Heart left ventricle (tissue), 16 donors: ENCODE measurements at places on chromosomes 6 and 20. TPM values are rescaled to one million over a fixed set of nuclear protein-coding genes. Genes with fewer than 3 reads are reported as not detected.

- H3K27me3 ChIP-seq: no peaks in the 10 kb centered on the region
- H3K4me3 ChIP-seq: no peak overlapping the region
- no peak overlapping the region for H3K27ac ChIP-seq
- no peaks in the 10 kb centered on the region for H3K36me3 ChIP-seq
These were observed 94.8 kb downstream of the IPCEF1 start for GRCh38 chr6:154261688-154262397.

MUC22 gene
- 0.44 TPM for total RNA-seq

GRCh38 chr6:134853111-134854055 is 96.5 kb downstream of the ALDH8A1 start:
- H3K36me3 ChIP-seq: no peaks in the 10 kb centered on the region
- no peak overlapping the region for H3K4me3 ChIP-seq
- DNase-seq: no peak
- H3K4me1 ChIP-seq: peaks cover 9% of the 10 kb centered on the region
- H3K27ac ChIP-seq: no peak overlapping the region

DNA sequence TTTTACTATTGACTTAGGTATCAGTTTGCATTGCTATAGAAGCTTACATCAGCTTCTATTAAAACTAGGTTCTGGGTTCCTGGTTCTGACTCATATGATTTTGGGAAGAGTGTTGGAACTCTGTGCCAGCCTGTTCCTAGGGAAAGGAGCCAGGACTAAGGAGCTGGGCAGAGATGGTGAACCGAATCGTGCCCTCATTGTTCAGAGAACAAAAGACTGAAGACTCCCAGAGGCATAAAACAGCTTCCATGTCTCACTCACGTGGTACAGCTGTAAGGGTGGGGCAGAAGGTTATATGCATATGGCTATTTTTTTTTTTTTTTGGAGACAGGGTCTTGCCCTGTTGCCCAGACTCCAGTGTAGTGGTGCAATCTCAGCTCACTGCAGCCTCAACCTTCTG is 89.1 kb upstream of the THBS2 start:
- DNase-seq: no peak
- H3K4me3 ChIP-seq: no peak overlapping the region
- H3K4me1 ChIP-seq: no peaks in the 10 kb centered on the region
- no peak overlapping the region for H3K27ac ChIP-seq
- no peaks in the 10 kb centered on the region for H3K27me3 ChIP-seq
- H3K36me3 ChIP-seq: no peaks in the 10 kb centered on the region

DEF6 gene
- 1.3 TPM for total RNA-seq

MOCS3 gene
- total RNA-seq: 3.2 TPM

DNA sequence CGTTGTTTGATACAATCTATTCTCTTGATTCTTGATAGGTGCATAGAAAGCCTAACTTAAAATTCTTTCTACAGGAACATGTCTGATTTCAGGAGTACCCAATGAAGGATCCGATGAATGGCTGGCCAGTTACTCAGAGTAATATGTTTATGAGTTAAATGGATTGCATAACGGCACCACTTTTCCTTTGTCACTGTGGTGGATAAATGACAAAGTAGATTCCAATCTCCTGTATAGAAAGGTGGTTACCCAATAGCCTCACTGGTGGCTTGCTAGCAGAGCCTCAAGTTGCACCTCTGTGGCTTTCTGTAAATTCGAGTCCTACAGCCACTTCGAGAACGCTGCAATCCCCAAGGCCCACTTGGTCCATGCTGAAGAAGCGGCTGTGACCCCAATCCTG is 28.4 kb downstream of the LHFPL5 start:
- H3K36me3 ChIP-seq: peaks cover 48% of the 10 kb centered on the region
- DNase-seq: no peak
- no peaks in the 10 kb centered on the region for H3K4me1 ChIP-seq
- H3K27ac ChIP-seq: no peak overlapping the region

DNA sequence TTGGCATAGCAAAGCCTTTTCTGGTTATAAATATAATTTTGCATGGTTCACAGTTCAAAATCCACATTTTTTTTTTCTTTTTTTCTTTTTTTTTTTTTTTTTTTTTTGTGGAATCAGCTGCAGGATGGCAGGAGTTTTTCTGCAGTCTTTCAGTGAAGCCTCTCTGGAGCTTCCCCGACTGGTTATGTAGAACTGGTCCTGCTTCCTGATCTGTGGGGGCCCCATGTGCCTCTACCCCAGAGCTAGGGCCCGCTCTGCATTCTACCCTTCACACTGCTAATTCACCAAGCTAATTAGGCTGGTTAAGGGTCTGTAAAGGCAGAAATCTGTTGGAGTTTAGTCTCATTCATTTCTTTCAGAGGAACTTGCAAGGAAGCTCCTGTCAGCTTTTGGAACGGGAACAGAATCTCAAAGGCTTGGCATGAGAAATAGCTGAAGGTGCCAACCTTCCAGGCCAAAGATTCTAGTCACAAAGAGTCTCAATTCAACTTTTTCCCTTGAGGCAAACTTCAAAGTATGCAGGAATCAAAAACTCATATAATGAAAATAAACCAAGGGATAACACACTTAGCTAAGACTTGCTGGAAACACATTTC is 45.5 kb downstream of the HMGN3 start:
- H3K4me3 ChIP-seq: no peak overlapping the region
- no peaks in the 10 kb centered on the region for H3K27me3 ChIP-seq
- H3K36me3 ChIP-seq: no peaks in the 10 kb centered on the region
- no peak for DNase-seq
- H3K4me1 ChIP-seq: no peaks in the 10 kb centered on the region

NMBR gene
- not detected for total RNA-seq

GRCh38 chr6:148595550-148595949 is 151.3 kb upstream of the UST start:
- no peak for DNase-seq
- H3K4me3 ChIP-seq: no peak overlapping the region
- no peaks in the 10 kb centered on the region for H3K27me3 ChIP-seq
- H3K27ac ChIP-seq: no peak overlapping the region

DNA sequence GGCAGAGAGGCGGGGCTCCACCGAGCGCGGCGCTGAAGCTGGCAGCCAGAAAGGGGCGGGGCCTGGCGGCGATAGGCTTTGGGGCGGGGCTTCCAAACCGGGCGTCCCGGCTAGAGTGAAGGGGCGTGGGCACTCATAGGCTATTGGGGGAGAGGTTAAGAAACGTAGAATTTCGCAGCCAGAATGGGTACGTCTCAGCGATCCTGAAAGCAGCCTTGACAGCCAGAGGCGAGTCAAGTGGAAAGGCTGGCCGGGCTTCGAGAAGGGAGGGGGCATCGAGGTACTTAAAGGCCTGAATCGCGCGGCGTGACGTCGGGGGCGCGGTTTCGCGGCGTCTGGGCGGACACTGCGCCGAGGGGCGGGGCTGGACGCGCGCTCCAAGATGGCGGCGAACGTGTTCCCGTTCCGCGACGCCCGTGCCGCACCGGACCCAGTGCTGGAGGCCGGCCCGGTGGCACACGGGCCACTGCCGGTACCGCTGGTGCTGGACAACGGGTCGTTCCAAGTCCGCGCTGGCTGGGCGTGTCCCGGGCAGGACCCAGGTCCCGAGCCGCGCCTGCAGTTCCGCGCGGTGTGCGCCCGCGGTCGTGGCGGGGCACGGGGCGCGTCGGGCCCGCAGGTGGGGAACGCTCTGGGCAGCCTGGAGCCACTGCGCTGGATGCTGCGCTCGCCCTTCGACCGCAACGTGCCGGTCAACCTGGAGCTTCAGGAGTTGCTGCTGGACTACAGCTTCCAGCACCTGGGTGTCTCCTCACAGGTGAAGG is at the start of gene ACTR5:
ACTR5 (plus strand) TSS at position 364 of the 764 bp plus-strand sequence; CDS start at position 383, 19 bp downstream.
- peaks cover 5% of the 10 kb centered on the region for H3K27me3 ChIP-seq
- peak within 1 kb of the TSS; percentile 77 for H3K4me3 ChIP-seq
- DNase-seq: peak; percentile 98
- H3K36me3 ChIP-seq: no peaks in the 10 kb centered on the region
- H3K27ac ChIP-seq: peak within 1 kb of the TSS; percentile 91
- H3K4me1 ChIP-seq: peaks cover 17% of the 10 kb centered on the region

DNA sequence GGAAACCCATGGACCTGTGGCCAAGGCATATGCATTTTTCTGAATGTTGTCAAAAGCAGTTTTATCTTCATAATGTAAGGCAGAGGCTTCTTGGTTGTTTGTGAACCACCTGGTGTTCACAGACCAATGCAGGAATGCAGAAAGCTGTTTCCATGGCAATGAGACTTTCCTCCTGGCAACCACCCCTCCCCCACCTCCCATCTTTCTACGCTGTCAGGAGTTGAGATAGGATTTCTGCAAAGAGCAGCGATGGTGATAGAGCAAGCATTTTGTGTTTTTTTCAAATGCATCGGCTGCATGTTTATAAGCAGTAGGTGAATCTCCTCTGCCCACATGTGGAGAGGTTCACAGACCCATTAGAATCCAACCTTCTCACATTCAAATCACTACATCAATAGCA is 114.1 kb upstream of the SMLR1 start:
- H3K27ac ChIP-seq: no peak overlapping the region
- no peak for DNase-seq
- no peaks in the 10 kb centered on the region for H3K4me1 ChIP-seq
- no peaks in the 10 kb centered on the region for H3K36me3 ChIP-seq
- no peaks in the 10 kb centered on the region for H3K27me3 ChIP-seq

GRCh38 chr20:17024513-17025119 is 202.2 kb upstream of the PCSK2 start:
- no peak overlapping the region for H3K27ac ChIP-seq
- no peaks in the 10 kb centered on the region for H3K4me1 ChIP-seq

DNA sequence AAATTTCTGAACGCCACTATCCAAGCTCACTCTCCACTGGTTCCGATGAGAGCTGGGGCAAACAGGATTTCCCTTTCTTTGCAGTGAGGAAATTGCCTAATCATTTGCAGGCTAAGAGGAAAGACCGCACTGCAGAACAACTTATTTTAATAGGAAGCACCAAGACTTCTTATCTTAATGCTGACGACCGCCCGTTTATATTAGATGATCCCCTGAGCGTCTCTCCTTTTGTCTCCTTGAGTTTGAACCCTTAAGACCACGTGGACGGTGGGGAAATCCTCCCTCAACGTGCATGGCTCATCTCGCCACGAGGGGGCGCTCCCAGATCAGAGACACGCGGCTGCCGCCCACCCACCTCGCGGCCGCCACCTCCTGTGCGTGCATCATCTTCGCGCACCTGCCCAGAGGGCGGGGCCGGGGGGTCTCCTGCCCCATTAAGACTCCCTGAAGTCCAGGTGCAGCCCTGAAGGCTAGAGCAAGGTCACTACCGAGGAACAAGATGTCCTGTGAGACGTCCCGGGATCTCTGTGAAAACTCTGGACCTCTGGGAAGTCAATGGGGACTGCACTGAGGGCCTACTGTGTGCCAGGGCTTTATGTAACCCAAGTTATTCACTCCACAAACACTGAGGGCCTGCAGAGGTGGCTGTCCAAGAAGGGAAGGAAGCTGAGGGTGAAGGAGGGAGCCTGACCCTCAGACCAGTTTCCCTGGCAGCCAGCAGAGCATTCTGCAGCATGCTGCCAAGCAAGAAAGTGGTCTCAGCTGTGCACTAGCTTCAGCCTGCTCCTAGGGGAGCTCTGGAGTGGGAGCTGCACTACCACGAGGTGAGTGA is 28.1 kb downstream of the PDYN start:
- H3K4me3 ChIP-seq: no peak overlapping the region
- H3K27ac ChIP-seq: no peak overlapping the region
- H3K36me3 ChIP-seq: no peaks in the 10 kb centered on the region
- peak; percentile 69 for DNase-seq

DNA sequence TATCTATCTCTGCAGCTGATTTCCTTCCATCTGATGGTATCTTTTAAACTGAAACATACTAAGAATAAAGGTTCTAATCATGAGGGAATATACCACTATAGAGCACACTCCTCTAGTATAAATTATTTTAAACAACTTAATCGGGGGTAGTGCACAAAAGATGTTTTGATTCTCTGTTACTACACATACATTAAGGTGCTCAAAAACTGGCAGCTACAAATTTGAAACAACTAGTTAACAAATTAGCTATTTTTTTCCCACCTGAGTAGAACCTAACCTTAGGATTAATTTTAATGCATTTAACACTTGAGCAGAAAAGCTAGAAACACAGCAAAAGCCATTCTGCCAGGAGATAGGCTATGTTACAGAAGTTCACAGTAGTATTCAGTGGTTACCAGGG is 23.0 kb downstream of the CCNC start:
- no peaks in the 10 kb centered on the region for H3K36me3 ChIP-seq
- no peak overlapping the region for H3K4me3 ChIP-seq
- H3K27ac ChIP-seq: no peak overlapping the region
- DNase-seq: no peak
- no peaks in the 10 kb centered on the region for H3K27me3 ChIP-seq

TPBG gene
- total RNA-seq: 2.4 TPM

GRCh38 chr6:55632953-55633352 is 54.0 kb upstream of the HMGCLL1 start:
- no peaks in the 10 kb centered on the region for H3K36me3 ChIP-seq
- H3K27me3 ChIP-seq: no peaks in the 10 kb centered on the region
- H3K4me1 ChIP-seq: no peaks in the 10 kb centered on the region
- H3K4me3 ChIP-seq: no peak overlapping the region

DNA sequence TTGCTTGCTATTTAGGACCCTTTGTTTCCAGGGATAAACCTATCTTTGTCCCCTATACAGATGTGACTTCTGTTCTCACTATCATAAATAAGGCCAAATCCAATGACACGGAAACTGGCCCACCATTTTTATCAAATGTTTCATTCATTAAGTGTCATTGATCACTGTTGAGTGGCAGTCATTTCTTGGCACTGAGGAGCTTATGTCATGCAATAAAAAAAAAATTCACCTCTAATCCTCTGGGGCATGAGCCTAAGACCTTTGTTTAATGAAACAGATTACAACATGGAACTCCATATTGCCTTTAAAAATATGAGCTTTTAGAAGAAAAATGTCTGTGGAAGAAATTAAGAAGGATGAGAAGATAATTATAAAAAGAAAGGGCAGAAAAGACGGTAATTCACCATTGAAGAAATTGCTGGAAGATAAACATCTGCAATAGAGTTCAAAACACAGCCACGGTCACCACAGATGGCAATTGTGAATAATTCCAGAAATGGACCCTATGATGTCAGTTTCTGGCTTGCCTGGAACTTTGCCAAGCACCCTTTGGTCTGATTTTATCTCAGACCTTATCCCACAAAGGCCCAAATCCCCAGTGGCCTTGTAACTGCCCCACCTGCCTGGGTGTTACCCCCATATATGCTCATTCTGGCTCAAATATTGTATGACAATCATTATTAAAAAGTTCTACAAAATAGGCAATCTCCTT is 91.1 kb downstream of the DST start:
- H3K4me1 ChIP-seq: peaks cover 20% of the 10 kb centered on the region
- H3K4me3 ChIP-seq: no peak overlapping the region
- H3K36me3 ChIP-seq: peaks cover 43% of the 10 kb centered on the region
- DNase-seq: peak; percentile 29
- peak overlapping the region; percentile 49 for H3K27ac ChIP-seq

- H3K36me3 ChIP-seq: no peaks in the 10 kb centered on the region
- no peaks in the 10 kb centered on the region for H3K27me3 ChIP-seq
- peak; percentile 42 for DNase-seq
- no peak overlapping the region for H3K4me3 ChIP-seq
These were observed 39.6 kb upstream of the NOX3 start for GRCh38 chr6:155495011-155495768.

SSTR4 gene
- total RNA-seq: not detected

DNA sequence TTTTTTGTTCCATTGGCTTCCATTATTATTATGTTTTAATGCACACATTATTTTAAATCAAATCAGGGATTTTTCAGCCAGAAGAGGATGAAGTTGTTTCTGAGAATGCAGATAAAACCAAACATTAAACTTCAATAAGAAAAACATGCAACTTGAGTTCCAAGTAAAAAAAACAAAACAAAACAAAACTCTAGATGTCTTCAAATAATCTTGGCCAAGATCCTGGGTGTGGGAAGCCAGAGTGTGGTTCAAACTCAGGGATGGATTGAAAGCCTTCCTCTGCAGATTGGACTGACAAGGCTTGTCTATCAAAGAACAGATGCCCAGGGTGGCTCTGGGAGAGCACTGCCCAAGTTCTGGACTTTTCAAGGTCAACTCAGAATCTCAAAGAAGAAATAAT is 134.1 kb downstream of the LCA5 start:
- H3K27ac ChIP-seq: no peak overlapping the region
- H3K27me3 ChIP-seq: no peaks in the 10 kb centered on the region
- no peak for DNase-seq
- no peaks in the 10 kb centered on the region for H3K4me1 ChIP-seq
